ENCODE measurements at places on chromosomes 11 and 22.

DNA sequence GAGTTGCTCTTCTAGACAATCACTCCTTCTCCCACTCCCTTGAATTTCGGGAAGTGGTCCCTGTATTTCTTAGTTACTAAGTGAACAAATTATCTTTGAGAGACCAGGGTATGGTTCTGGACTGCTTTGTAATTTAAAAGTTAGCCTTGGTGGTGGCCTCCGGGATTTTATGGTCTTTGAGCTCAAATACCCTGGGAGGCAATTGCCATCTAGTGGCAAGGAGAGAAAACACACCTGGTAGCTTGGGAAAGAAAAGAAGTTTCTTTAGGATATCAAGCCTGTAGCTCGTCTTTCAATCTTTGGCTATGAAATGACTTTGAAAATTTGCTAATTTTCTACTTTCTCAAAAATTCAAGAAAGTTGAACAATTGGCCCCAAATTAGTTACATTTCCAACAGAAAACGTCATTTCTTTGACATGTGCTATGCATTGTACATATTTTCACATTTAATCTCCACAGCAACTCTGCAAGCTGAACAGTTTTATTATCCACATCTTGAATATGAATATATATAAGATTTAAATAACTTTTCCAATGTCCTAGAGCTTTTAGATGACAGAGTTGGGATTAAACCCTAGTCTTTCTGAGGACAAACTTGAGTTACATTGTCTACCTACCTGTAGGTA, 39.1 kb downstream of the MMP27 start:
- DNase-seq, result no peak

DNA sequence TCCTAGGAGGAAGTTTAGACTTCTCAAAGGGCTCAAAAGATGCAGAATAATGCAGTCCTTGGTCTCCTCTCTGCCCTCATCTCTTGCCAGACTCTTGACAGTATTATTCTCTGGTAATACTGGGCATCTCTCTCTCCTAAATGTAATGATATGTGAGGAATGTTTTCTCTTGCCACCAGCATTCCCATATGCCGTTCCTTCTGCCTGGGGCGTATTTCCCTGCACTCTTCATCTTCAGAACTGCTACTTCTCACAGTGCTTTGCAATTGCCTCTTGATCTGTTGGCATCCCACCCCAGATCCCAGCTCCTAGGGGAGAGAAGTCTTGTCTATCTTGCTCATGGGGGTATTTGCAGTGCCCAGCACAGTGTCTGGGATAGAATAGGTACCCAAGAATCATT, 107.4 kb downstream of the RASSF10 start:
- no peak for DNase-seq

GRCh38 chr22:49153921-49154320, 673.8 kb downstream of the BRD1 start:
- no peak for DNase-seq

DNA sequence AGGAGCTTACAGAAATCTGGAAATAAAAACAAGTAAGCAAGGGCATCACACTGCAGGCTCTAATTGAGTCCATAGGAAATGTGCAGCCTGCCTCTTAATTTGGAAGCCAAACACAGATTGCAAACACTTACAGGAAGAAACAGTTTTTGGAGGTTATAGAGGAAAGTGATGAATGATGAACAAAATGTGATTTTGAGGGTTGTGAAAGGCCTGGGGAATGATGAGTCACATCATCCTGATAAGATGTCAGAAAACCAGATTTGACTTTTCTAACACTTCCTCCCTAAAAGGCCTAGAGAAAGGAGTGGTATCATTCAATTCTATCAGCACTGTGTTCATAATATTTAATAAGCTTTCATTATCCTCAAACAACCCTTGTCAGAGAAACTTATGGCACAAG, 96.6 kb upstream of the POU2AF2 start:
- DNase-seq, result no peak

DNA sequence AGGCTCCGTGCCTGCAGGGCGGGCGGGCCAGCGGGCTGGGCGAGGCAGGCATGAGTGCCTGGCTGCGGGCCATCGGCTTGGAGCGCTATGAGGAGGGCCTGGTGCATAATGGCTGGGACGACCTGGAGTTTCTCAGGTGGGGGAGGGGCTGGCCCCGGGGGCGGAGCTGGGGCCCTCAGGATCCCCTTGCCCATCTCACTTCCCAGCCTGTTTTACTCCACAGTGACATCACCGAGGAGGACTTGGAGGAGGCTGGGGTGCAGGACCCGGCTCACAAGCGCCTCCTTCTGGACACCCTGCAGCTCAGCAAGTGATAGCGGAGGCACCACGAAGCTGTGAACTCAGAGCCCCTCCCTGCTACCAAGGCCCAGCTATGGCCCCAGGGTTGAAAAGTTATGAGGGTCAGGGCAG, 5.9 kb downstream of the PHOX2A start:
- DNase-seq, result no peak

DNA sequence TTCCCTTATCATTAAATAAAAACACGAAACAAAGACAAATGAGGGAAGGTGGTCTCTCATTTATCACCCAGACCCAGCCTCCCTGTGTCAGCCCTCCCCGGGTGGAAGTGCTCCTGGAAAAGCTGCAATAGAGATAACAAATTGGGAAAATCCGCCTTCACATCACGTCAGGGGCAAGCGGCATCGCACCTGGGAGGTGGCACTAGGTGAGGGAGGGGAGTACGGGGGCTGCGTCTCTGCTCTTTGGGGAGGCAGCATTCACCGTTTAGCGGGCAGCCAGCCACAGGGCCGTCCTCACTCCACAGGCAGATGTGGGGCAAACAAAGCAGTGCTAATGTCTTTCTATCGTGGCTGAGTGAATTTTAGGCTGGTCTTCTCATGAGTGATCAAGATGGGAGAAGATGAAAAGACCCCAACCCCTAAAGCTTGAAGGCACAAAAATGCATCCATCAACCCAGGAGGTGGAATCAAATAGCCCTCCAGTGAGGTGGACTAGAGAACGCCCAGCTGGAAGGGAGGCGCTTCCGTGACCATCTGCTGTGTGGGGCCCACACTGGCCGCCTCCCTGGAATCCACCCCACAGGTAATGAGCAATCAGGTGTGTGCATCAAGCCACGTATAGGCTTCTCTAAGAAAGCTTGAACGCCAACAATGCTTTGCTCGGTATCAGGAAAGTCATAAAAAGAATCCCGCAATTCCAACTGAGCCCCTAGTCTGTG, 629.5 kb downstream of the BRD1 start:
- no peak for DNase-seq

DNA sequence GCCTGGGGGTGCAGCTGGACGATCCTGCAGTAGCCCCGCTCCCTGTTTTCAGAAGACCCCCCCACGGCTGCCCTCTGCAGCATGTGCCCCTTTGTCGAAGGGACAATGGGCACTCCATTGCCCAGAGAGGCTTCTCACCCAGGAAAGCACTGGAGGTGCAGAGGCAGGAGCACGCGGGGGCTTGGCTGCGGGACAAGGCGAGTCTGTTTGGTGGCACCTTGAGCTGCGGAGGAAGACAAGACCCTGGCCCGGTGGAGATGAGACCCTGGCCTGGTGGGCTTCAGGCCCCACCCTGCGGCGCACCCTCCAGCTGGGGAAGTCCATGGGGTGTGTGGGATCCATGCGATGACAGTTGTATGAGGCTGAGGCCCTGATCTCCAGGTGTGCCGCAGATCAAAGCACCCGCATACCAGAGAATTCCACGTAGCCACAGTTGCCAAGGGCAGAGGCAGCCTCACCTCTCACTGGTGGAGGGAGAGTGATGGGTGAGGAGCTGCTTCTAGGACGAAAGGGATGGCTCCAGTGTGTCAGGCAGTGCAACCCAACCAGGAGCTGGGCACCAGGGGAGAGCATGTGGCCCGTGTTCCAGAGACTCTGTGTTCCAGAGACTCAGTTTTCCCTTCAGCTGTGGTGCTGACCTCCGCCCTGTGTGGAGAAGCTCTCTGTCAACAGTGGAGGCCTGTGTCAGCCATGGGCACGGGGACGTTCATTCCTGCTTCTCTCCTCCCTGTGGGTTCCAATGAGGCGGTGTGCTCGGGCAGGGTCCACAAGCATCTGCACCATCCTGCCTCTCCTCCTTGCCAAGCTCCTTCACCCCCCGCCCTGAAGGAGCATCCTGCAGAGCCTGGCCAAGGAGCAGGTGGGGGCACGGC, 10.0 kb downstream of the TBX1 start:
- DNase-seq, result no peak

- DNase-seq, result no peak
Observed at GRCh38 chr11:46672381-46672839, 28.0 kb downstream of the ARHGAP1 start.

DNA sequence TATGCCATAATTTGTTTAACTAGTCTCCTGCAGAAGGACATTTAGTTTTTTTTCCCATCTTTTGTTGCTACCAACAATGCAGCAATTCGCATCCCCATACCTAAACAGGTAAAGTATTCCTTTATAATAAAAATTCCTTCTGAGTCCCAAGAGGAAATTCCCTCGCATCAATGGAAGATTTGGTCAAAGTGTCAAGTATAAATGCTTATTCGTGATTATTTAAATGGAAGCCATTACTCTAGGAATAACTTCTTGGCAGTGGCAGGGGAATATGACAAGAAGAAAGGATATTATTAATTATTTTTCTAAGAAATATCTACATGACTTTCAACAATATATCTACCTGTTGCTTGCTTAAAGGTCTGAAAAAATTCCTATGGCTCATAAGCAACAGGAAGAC, 25.6 kb downstream of the RNF141 start:
- DNase-seq, result no peak

- DNase-seq, result no peak
Observed at GRCh38 chr11:62146476-62147200, 22.8 kb downstream of the INCENP start.

- no peak for DNase-seq
Observed at GRCh38 chr11:103676413-103676812, 360.0 kb upstream of the DDI1 start.

DNA sequence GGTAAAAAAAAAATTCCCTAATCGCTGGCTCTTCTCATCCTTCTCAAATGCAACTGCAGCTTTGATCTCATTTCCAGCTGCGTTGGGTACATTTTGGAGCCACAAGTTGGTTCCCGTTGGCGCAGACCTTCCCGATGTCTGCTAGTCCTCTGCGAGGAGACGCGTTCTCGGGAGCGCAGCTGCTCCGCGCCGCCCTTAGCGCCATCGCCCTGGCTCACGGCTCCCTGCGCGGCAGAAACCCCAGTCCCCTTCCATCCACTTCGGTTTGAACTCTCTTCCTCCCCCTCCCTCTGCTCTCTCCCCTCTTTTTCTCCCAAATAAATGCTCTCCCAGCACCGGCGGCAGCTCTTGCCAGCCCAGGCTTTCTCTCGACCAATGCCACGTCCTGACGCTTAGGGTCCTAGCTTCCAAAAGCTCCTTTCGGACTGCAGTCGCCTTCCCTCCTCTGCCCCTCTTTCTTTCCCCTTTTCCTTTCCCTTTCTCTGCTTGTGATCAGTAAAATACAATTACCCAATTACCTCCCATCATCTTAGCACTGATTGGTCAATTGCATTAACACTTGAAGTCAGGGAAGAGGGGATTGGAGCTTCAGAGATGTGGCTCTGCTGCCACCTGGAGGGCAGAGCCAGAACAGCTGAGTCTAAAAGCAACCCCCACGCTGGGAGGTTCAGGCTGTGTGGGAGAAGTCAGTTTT, 1165.7 kb downstream of the LRRC4C start:
- DNase-seq, result no peak

DNA sequence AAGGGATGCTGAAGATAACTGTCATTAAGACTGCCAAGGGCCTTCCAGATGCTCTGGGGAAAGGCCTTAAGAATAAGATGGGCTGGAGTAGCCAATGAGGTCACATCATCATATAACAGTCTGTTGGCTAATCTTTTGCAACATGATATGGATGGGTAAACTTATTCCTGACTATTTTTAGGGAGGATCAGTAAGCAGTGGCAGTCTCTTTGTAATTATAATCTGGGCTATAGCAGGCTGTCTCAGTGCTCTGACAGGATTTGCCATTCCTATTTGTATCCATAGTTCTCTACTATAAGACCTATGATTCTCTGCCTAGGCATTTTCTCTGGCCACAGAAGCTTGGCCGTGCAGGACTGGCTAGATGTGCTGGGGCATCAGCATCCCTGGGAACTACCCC, 16.1 kb upstream of the CALCB start:
- DNase-seq, result no peak

DNA sequence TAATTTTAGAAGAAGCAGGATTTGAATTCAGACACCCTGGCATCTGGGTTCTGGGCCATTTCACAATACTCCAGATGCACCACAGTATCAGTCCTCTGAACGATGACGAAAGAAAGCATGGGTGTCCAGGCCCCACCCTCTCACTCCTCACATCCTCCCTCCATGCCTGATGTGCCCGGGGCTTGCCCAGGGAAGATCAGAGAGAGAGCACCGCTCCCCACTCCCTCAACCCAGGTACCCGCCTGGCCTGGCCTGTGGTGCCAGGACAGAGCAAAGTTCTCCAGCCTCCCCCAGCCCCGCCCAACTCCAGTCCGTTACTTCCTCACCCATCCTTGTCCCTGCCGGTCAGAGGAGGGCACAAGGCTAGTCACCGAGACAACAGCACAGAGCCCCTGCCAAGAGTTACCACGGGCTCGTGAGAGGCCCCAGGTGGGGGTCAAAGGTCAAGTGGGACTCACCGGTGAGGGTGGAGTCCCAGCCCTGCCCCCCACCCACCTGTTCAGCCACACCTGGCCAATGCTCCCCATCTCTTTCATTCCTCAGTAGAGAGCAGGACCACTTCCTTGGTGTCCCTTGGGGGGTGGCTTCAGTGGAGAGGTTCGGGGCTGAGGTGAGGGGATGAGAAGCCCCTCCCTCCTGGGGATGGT, 8.1 kb downstream of the BCL9L start:
- DNase-seq, result no peak

- no peak for DNase-seq
Observed at GRCh38 chr11:124302347-124303125, 11.2 kb downstream of the OR8D1 start.

DNA sequence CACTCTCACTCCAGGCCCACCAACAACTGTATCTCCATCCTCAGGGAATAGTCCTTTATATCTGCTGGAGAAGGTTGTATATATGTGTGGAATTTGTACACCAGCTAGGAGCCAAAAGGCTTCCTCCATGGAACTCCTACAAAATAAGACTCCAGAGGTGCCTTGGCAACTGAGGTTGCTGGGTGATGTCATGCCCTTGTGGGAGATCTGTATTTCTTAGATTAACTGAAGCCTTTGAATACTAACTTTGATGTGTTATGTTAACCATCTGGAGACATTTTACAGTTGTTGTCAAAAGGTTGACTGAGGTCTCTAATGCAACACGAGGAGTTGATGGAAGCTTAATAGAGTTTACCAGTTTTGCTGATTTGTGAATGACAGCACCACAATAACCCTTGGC, 139.5 kb upstream of the TTC12 start:
- no peak for DNase-seq

- DNase-seq, result no peak
Observed at GRCh38 chr11:64185175-64185692, 737 bp upstream of the STIP1 start.

DNA sequence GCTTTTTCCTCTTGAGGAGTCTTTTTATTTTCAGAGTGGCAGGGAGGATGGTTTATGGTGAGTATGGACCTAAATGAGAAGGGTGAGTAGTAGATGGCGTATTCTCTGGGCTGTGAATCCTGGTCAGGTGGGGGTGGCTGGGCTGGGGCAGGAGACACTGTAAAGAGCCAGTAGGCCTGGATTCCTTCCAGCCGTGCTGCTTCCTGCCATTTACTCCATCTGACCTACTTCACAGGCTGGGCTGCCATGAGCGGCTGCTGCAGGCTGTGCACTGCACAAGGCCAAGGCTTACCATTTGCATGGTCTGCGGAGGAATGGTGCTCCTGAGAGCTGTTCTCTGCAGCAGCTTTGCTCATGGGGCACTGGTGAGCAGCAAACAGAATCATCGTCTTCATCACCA, 297.6 kb downstream of the KIRREL3 start:
- DNase-seq, result no peak

GRCh38 chr11:75077316-75077715, 19.4 kb downstream of the OR2AT4 start:
- no peak for DNase-seq
